Mesothelial cell of epicardium (in vitro differentiated cells): ENCODE measurements at places on chromosomes 3 and 15. TPM values are rescaled to one million over a fixed set of nuclear protein-coding genes. Genes with fewer than 3 reads are reported as not detected.

GRCh38 chr15:67446449-67446848 lies 74.5 kb upstream of the C15orf61 start:
- no peak for DNase-seq

DNA sequence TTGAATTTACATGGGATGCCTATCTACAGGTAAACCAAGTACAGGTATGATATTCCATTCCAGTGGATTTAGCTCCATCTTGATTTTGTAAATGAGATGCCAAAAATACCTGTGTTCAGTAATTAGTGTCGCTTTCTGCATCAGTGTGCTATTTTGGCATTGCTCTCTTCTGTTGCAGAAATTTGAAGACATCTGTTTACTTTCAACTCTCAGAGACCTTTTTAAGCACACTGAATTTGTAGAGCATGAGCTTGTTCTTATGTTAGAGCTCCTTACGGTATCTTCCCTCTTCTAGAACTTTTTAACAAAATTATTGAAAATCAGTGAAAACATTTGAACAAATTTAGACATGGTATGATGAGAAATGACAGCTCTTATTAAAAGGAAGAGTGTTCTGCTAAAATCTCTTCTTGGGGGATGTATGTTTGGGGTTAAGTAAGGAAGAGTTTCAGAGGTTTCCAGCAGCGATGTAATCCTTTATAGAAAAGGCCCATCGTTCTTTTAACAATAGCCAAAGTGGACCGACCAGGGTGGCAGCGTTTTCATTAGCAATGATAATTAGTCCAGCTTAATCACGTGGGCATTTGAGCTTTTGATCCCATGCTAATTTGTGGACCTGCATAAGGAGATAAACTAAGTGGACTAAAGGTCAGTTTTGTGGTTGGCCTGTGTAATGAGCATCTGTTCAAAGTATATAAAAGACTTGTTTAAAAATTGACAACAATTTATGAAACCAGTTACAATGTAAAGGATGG lies 385.4 kb downstream of the PTPRG start:
- DNase-seq, result no peak

- no peak for DNase-seq
Observed at GRCh38 chr3:194028434-194029004, 107.4 kb upstream of the HES1 start.

- no peak for DNase-seq
Observed at GRCh38 chr15:83700082-83700481, 46.2 kb downstream of the ADAMTSL3 start.

DNA sequence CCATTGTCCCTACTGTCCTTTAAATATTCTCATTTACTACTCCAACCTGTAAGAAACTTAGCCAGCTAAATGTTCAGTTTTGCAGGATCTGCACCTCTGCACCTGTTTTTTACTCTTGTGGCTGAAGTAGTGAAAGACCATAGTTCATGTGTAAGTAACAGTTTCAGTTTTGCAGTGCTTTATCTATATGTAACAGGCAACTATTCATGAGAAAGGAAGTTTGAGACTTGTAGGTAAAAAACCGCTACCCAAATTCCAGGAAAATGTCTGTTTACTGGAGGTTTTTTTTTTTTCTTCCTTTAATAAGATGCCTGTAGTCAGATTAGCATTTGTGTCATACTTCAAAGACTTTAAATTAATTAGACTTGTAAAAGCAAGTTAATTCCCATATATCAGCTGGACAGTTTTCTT lies 25.4 kb upstream of the MBNL1 start:
- DNase-seq, result no peak

GRCh38 chr3:158205994-158206393 lies 96.1 kb downstream of the RSRC1 start:
- no peak for DNase-seq

- DNase-seq, result no peak
Observed at GRCh38 chr3:3586336-3586735, 212.9 kb upstream of the LRRN1 start.

DNA sequence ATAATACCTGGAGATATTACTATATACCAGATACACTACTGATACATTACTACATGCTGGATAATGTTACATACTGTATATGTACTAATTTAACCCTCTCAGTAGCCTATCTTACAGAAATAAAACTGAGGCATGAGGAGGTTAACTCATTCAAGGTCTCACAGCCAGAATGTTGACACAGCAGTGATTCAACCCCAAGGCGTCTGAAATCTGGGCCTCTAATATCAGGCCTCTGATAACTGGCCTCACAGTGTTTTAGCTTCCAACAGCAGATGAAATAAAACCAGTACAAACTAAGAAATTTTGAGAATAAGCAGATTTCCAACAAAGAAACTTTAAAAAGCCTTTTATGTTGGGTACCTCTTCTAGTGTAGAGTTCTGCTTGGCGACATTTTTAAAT lies 23.4 kb downstream of the DZIP1L start:
- DNase-seq, result no peak

The IL16 gene
- 0.27 to 0.35 TPM (median 0.34 TPM) in 3 replicates for total RNA-seq

The SLC15A2 gene
- total RNA-seq, result 3.4 to 5.4 TPM (median 4.8 TPM) in 3 replicates

The HIGD2B gene
- not detected in 3 replicates for total RNA-seq

The CADM2 gene
- total RNA-seq, result 2.6 to 3.3 TPM (median 3.1 TPM) in 3 replicates
